ENCODE measurements at places on chromosomes 13 and 19.

- DNase-seq = no peak
Measured at GRCh38 chr13:47306991-47307390, 410.1 kb upstream of the HTR2A start.

- DNase-seq = no peak
Measured at GRCh38 chr13:38635030-38635429, 51.8 kb upstream of the FREM2 start.

- DNase-seq = no peak
Measured at GRCh38 chr13:102267191-102267590, 134.7 kb downstream of the FGF14 start.

- no peak for DNase-seq
Measured at GRCh38 chr13:83884141-83884540, 1.9 kb upstream of the SLITRK1 start.

DNA sequence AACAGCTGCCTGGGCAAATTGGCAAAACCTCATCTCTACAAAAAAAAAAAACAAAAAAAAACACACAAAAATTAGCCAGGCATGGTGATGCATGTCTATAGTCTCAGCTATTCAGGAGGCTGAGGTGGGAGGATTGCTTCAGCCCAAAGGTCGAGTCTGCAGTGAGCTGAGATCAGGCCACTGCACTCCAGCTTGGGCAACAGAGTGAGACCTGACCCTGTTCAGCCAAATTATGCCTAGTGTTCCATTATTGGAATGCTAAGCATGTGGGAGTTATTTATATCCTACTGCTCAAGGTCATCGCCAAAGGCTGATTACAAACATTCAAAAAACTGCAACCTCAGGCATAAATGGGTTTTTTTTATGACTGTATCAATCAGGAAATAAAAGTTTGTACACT, 1251.0 kb upstream of the PCDH9 start:
- no peak for DNase-seq

- DNase-seq = no peak
Measured at GRCh38 chr13:52673465-52673864, 20.8 kb downstream of the SUGT1 start.

DNA sequence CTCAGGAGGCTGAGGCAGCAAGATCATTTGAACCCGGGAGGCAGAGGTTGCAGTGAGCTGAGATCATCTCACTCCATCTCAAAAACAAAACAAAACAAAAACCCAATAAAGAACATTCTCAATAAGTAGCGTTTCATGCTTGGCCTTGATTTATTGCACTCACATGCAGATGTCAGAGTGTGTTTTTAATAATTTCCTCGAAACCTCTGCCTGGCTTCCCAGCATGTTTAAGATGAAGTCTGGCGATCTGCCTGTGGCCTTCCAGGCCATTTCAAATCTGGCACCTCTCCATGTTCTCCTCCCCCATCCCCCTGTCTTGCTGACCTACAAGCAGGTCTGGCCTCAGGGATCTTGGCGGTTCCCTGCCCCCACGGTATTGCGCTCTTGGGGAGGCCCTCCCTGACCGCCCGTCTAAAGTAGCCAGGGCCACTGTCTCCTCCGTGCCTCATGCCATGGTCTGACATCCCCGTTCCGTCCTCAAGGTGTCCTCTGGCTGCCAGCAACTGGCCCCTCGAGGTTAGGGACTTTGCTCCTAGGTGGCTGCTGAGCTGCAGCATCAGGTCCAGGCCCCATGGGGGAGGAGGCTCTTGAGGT, 1.6 kb downstream of the WDR88 start:
- no peak for DNase-seq

GRCh38 chr13:50375792-50376191, 360.5 kb downstream of the KCNRG start:
- no peak for DNase-seq

- DNase-seq = no peak
Measured at GRCh38 chr13:112131081-112131712, 64.2 kb downstream of the SOX1 start.

- peak; percentile 12 for DNase-seq
Measured at GRCh38 chr13:94160875-94161274, 318.6 kb downstream of the DCT start.
